Stimulated activated CD4-positive, alpha-beta T cell treated with anti-CD3 and anti-CD28 coated beads, Interleukin-15, amount 100 ng/mL, for 1 hour (primary cell): ENCODE measurements at places on chromosomes 4 and X.

GRCh38 chr4:4677556-4678522, 136.0 kb upstream of the STX18 start:
- no peak for DNase-seq

DNA sequence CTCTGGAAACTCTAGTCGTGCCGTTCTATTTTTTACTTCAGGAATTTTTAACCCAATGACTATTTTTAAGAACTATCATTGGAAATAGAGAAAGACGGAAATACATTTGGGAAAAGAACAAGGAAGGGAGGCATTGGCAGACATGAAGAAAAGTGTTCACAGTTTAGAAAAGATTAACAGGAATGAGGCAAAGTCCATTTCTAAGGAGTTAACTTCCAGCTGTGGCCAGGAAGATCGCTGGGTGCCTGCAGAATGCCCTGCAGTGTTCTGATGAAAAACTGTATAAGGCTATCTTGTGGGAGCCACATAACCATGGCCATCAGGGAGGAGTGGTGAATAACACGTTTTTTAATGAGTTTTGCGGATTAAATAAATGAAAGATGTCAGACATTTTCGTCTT, 150.6 kb upstream of the VCX3A start:
- DNase-seq = no peak

- no peak for DNase-seq
These were observed 103.7 kb downstream of the SCD5 start for GRCh38 chr4:82694892-82695291.

GRCh38 chr4:36651253-36651652, 369.8 kb downstream of the DTHD1 start:
- no peak for DNase-seq

GRCh38 chr4:87527431-87528220, 1.6 kb downstream of the SPARCL1 start:
- DNase-seq = no peak

- no peak for DNase-seq
These were observed 10.5 kb upstream of the SLC39A8 start for GRCh38 chr4:102355748-102356147.

DNA sequence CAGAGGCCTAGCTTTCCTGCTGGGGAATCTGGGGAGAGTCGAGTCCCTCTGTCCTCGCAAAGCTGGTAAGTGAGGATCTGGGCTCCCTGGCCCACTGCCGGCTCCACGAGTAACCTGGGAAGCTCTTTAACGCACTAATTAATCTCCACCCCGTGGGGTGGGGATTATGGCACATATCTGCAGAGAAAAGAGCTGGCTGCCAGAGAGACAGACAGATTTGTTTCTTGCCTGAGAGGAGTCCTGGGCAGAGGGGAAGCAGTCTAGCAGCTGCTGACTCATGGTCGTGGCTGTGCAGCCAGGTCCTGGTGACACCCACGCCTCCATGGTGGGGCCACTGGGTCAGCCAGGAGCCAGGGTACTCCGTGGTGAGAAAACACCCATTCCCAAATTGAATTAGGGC, 14.0 kb downstream of the SORCS2 start:
- no peak for DNase-seq

DNA sequence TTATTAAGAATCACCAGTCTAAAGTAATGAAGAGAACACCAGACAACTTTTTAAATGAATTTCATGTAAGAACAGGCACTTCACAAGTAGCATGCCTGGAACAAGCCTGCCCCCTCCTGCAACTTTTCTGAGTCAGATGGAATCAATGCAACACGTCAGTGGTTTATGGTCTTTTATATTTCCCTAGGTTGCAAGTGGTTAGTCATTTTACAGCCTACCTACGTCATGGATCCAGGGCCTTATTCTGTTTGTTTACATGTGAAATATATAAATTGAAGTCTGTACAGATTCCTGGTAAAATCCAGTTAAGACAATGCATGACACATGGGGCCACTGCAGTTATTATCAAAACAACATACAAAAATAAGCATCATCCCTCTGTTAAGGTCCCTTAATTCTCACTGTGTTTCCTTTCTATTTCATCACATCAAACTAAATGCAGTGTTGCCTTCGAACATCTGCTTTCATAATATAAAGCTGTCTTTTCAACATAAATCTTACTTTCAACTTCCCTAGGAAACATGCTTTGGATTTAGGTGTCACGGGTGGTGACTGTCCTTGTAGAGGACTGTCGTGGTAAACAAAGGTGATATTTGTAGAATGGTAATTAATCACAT, 309.3 kb downstream of the FRMPD4 start:
- DNase-seq = no peak

- no peak for DNase-seq
These were observed 593.8 kb upstream of the SLIT2 start for GRCh38 chr4:19657856-19658255.
